Fibroblast of skin of back (primary cell): ENCODE measurements at places on chromosomes 12 and 14.
A peak's percentile ranks its signal among the peaks of the same experiment; 100 is the strongest.

GRCh38 chr12:6570264-6570887 is 2.3 kb upstream of the NOP2 start:
- DNase-seq, result peak; percentile 43

GRCh38 chr12:77054851-77055250 is 10.5 kb downstream of the E2F7 start:
- no peak for DNase-seq

DNA sequence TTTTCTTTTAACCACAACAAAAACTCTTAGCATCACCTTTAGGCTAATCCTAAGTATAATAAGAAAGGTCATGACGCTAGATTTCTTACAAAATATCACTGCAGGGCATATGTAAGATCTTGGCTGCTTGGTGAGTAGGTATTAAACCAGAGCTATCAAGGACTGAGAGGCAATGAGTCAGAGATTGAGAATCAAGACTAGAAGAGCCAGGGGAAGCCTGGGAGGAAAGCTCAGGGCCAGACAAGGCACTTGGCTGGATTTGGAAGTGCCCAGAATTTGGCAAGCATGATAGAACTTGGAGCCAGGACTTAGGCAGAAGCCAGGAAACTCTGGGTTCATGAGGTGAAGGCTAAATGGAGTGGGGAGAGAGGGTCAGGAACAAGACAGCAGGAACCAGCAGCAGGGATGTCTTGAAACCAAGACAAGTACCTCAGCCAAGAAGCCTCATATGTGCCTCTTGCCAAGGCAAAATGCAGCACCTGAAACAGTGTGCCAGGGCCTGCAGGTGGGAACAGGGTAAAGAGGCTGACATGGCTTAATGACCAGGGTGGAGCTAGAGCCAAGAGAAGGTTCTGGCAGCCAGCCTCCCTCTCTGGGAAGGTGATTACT is 49.9 kb downstream of the PTHLH start:
- peak; percentile 22 for DNase-seq

DNA sequence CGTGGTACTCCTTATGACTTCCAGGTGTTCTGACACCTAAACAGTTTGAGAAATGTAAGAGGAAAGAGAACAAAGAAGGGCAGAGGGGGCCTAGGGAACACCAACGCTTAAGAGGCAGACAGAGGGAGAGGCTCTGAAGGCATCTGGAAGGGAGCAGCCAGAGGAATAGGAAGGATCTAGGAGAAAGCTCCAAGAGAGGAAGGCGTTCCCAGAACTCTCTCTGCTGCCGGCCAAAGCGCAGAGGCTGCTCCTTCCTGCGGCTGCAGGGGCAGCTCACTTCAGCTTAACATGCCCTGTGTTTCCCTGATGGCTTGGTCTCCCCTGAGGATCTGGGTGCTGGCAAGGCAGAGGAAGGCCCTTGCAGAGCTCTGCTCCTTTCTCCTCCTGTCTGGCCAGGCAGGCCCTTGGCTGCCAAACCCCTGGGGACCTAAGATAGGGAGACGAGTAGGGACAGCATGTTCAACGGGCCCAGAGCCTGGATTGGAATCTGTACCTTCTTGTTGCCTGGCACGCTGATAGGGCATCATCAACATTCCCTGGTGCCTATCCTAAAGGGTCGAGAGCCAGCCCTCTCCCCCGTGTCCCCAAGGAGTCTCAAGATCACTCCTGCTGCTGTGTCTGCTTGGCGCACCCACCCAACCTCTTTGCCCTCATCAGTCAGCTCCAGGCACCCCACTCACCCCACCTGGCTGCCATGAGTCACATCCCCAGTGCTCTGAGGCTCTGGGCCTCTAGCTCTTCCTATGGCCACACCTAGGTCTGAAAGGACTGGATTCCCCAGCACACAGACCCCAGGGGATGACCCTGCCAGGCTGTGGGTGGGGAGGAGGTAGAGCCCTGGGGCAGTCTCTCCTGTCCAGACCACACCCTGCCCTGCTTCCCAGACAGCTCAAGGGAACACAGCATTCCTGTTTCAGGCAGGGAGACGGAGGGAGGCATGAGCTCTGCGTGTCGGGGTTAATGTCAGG is 45.6 kb downstream of the LTBP2 start:
- peak; percentile 42 for DNase-seq

DNA sequence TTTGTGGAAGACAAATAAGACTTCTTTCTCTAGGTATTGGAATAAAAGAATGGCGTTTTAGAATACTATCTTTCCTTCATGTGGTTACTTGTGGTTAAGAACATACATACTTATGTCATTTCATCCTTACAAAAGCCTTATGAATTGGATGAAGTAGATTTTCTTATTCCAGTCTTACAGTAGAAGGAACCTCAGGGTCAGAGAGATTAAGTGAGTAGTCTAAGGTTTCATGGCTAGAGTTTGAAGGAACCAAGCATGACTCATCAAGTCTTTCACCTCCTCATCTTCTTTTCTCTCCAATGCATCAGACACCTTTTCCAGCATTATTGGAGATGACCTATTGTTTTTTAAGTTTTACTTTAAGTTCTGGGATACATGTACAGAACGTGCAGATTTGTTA is 92.9 kb upstream of the NEDD1 start:
- DNase-seq, result no peak

- no peak for DNase-seq
Measured at GRCh38 chr12:103998976-103999375, 33.3 kb downstream of the TDG start.

DNA sequence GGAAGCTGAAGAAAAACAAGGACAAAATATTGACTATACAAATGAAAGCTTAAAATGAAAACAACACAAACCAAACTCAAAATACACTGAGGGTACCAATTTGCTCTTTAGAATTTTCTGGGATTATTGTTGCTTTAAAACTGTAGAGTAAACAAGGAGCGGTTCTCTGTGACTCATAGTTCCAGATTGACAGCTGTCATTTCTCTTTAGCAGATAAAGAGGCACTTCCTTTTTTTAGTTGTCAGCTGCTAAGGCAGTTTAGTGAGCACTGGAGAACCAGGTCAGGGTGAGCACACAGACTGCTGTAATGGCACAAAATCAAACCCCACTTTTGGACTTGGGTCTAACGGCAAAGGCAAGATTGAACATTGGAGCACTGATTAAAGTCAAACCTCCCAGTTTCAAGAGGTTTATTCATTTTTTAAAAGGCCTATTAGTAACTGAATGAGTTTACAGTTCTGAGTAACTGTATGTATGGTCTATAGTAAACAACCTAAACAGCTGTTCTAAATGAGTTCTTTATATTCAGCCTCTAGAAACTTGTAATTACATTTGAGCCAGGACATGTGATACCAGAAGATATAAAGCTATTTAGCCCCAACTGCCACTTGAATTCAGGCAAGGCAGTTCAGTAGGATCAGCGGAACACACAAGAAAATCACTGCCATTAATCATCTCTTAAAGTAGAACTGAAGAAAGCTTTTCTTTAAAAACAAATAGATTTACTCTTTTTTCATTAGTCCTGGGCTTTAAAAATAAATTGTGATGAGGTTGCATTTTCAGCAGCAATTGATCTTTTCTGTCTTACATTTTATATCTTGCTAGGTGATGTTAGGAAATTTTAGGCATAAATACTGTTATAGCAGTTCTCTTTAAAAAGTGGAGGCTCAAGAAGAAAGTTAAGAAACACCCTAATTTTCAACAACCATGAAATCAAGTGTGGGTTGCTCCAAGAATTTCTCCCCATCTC is 71.7 kb upstream of the PRICKLE1 start:
- DNase-seq, result no peak
